ENCODE measurements at places on chromosomes 2 and 18. TPM values are rescaled to one million over a fixed set of nuclear protein-coding genes. Genes with fewer than 3 reads are reported as not detected.

The NOL4 gene
- total RNA-seq: not detected

GRCh38 chr2:127052057-127052770 lies 54.7 kb downstream of the BIN1 start:
- no peak for DNase-seq

- no peak for DNase-seq
Measured at GRCh38 chr18:9563331-9563730, 51.0 kb downstream of the PPP4R1 start.

DNA sequence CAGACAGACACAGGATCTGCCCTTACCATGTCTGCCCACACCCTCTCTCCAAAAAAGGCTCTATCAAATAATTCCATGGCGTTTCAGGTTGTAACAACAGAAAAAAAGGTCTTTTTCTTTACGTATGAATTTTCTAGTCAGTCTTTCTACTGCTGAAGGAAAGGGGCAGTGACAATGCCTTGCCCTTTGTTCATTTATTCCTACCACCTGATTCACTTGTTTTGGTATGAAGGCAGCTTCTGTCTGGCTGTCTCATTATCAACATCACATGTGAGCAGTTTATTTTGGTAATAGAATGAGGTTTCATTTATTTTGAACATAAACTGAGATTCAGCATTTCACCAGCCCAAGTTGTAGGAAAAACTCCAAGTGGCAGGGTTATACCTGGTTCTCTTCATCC lies 94.3 kb upstream of the KLF7 start:
- DNase-seq: no peak

DNA sequence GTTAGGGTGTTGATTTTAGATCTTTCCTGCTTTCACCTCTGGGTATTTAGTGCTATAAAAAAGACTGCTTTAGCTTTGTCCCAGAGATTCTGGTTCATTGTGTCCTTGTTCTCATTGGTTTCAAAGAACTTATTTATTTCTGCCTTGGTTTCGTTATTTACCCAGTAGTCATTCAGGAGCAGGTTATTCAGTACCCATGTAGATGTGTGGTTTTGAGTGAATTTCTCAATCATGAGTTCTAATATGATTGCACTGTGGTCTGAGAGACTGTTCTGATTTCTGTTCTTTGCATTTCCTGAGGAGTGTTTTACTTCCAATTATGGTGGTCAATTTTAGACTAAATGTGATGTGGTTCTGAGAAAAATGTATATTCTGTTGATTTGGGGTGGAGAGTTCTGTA lies 167.1 kb upstream of the KYNU start:
- no peak for DNase-seq

The TAF1B gene
- 21.6 TPM for total RNA-seq

DNA sequence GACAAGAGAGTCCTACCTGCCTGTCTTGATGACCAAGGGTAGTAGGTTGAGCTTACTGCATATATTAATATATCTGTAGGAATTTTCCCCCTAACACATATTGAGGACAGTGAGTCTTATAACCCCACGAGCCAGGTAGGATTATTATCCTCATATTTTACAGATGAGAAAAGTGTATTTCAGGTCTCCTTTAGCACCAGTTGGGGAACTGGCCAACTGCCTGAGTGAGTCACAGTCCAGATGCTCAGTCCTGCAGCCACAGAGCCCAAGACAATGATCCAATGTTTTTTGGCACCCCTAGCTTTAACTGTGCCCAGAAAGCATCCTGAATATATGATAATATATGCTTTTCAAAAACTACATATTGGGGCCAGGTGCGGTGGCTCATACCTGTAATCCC lies 30.8 kb upstream of the GLS start:
- no peak for DNase-seq

The MYO5B gene
- 53.1 TPM for total RNA-seq

GRCh38 chr2:95208106-95208505 lies 785 bp downstream of the ZNF892 start:
- DNase-seq: no peak

DNA sequence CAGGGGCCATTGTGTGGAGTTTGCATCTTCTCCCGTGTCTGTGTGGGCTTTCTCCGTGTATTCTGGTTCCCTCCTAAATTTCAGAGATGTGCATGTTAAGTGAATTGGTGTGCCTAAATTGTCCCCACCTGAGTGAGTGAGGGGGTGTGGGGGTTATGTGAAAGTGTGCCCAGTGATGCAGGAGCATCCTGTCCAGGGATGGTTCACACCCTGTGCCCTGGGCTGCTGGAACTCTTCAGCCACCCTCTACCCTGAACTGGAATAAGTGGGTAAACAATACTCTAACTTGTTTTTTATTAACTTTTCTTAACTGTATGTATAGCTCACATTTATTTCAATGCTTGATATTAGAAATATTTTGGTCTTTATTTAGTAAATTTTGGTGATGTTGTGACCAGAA lies 56.0 kb downstream of the UBE2E3 start:
- DNase-seq: no peak

DNA sequence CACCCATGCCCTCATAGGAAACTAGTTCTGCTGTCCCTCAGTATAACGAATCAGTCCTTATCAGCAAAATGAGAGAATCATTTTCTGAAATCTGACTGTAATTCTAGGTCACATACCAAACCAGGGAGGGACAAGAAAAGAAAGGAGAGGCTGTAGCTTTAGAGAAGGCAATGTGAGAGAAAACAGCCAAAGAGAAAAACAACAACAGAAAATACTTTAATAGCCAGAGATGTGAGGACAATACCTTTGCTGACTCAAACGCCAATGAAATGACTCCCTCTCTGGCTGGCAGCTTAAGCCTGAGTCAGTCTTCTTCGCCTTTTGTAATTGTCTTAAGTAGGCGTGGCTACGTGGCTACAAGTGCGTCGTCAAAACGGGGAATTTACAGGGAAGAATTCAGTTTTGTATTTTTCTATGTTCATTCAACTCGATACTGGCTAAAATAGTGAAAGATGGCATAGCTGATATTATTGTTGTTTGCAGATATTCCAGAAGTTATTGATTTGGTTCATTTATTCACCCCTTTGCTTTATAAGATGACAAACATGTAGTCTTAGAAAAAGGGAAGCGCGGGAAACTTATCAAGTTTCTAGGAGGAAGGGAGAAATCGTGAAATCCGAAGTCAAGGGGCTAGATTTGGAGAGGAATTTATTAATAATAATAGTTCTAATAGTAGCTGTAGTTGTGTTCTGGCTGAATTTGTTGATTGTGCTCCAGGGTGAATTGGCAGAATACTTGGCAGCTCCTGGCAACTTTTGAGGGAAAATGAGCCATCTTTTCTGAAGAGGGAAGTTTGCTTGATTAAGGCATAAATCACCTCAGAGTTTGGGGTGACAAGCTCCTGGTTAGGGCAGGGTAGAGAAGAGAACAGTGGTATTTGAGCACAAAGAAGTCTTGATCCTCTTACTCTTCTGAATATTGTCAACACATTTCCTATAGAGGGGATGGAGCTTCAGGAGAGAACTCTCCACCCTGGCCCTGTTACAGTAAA lies at the start of gene IL1A:
IL1A (minus strand) TSS at position 295 of the 991 bp plus-strand sequence. CDS start 723 bp downstream, outside the sequence.
- DNase-seq: no peak

DNA sequence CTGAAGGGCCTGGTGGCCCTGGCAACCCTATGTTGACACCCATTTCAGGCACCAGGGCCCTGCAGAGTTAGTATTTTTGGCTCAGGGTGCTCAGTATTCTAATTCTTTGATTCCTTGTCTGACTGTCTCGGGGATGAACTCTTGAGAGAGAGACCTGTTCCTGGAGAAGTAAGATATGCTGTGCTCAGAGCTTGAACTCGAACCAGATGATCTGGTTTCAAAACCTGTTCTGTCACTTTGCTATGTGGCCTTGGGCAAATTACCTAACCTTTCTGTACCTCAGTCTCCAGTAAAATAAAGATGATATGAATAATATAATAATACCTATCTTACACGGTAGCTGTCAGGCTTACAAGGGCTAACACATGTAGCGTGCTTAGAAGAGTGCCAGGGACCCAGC lies 294.2 kb downstream of the DYSF start:
- no peak for DNase-seq

The G6PC2 gene
- total RNA-seq: not detected

The FSIP2 gene
- total RNA-seq: 2.3 TPM

GRCh38 chr18:58225101-58225500 lies 181.1 kb downstream of the NEDD4L start:
- no peak for DNase-seq

GRCh38 chr2:26515771-26516170 lies 37.8 kb upstream of the OTOF start:
- DNase-seq: no peak

DNA sequence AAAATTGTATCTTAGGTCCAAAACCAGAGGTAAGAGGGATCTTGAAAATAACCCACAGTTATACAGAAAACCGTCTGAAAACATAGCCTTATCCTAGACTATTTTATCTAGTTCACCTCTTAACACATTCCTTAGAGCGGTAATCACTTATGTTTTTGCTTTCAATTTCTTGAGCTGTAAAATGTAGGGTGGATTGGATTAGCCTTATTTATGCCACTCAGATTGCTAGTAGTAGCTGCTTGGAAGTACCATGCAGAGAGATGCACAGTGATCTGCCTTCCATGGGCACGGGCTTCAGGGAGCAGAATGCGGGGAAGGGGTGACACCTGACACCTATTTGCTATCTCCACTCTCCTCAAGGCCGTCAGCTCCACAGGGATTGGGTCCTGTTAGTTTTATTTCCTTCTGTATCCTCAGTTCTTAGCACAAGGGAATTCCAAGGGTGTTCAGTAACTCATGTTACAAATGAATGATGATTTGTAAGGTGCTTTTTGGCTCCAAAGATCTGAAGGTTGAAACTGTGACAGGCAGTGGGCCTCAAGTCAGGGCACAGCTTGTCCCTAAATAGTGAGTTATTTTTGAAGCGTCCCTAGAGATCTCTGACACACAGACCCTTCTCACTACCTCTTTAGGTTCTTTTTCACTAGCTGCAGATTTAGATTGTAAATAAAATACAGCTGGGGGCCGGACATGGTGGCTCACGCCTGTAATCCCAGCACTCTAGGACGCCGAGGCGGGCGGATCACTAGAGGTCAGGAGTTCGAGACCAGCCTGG lies 64.0 kb upstream of the PMAIP1 start:
- no peak for DNase-seq

The DOCK10 gene
- 23.9 TPM for total RNA-seq

DNA sequence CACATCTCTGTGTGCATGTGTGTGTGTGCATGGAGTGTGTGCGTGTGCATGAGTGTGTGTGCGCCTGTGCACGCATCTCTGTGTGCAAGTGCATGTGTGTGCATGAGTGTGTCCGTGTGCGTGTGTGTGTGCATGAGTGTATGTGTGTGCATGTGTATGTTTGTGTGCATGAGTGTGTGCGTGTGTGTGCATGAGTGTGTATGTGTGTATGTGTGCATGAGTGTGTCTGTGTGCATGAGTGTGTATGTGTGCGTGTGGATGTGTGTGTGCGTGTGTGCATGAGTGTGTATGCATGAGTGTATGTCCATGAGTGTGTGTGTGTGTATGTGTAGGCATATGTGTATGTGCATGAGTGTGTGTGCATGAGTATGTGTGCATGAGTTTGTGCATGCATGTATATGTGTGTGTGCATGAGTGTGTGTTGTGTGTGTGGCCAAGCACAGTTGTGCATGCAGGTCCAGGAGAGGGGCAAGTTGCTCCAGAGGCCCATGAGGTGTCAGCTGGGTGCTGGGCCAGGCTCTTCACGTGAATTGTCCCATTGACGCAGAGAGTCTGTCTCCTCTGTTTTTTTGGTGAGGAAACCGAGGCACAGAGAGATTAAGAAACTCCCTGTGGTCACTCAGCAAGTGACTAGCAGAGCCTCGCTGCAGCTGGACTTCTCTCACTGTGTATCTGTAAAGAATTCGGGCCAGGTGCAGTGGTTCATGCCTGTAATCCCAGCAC lies 75.5 kb downstream of the ASB1 start:
- DNase-seq: no peak

- DNase-seq: no peak
Measured at GRCh38 chr18:35463827-35464226, 33.9 kb downstream of the INO80C start.

All from breast epithelium (tissue), 4 donors.